ENCODE measurements at places on chromosomes 2 and 18.

DNA sequence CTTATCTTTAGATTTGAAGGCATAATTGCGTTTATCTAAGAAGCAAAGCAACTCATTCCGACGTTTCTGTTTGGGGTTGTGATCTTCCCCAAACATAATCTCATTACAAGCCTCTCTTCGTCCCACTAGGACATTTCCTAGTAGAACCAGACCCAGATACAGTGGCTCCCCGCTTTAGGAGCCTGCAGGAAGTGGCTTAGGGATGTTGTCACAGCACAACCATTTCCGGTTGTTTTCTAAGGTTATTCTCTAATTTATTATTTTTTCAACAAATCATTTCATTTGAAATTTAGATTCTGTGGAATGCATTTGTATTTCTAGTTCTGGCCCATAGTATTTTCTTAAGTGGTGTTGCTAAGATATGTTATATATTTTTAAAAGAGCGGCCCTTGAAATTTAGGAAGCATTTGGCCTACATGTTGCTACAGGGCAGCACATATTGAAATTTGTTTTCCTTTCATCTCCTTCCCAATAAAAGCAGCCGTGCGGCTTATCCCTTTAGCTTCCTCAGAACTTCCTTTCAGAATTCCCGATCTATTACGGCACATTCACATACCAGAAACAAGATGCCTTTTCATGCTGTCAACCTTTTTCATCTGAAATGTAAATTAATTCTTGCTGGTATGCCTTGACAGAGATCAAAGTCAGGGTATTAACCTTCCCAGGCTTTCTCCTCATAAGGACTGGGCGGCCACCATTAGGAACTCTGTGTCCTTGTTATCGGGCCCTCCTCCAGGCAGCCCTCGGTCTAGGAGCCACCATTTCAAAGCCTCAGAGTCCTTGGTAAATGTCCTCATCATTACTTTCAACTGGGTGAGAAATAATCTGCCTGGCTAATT, 210.9 kb upstream of the SP5 start:
- no peak for DNase-seq
- H3K4me3 ChIP-seq = no peak overlapping the region
- H3K36me3 ChIP-seq = peaks cover 3% of the 10 kb centered on the region
- H3K27me3 ChIP-seq = peaks cover 48% of the 10 kb centered on the region
- peaks cover 19% of the 10 kb centered on the region for H3K4me1 ChIP-seq
- H3K27ac ChIP-seq = no peak overlapping the region

GRCh38 chr2:88070055-88070454, 2.4 kb downstream of the SMYD1 start:
- no peak overlapping the region for H3K27ac ChIP-seq
- H3K4me1 ChIP-seq = no peaks in the 10 kb centered on the region
- peaks cover 18% of the 10 kb centered on the region for H3K27me3 ChIP-seq
- no peaks in the 10 kb centered on the region for H3K36me3 ChIP-seq

DNA sequence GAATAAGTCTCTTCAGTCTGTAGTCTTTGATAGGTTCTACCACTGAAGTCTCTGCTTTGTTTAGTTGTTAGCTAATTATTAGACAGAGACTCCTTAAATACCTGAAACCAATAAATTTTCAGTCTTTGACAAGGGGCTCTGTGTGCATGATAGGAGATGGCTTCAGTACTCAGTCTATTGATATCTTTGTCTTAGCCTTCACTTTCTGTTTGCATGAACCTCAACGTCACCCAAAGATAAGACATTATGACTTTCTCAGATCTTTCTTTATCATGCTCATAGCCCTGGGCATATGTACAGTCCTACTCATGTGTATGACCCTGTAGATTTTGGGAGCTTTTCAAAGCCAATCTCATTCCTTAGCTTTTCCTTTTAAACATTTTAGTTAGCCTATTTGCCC, 183.5 kb upstream of the GCFC2 start:
- no peaks in the 10 kb centered on the region for H3K27me3 ChIP-seq
- DNase-seq = no peak
- H3K36me3 ChIP-seq = no peaks in the 10 kb centered on the region
- H3K4me3 ChIP-seq = no peak overlapping the region

- H3K27me3 ChIP-seq = no peaks in the 10 kb centered on the region
- no peak overlapping the region for H3K4me3 ChIP-seq
- no peak for DNase-seq
- no peaks in the 10 kb centered on the region for H3K36me3 ChIP-seq
- no peak overlapping the region for H3K27ac ChIP-seq
- no peaks in the 10 kb centered on the region for H3K4me1 ChIP-seq
Measured at GRCh38 chr2:162925595-162925994, 87.0 kb upstream of the KCNH7 start.

GRCh38 chr2:172307800-172308199, 119.6 kb upstream of the ITGA6 start:
- H3K4me3 ChIP-seq = no peak overlapping the region
- peaks cover 2% of the 10 kb centered on the region for H3K36me3 ChIP-seq
- H3K27ac ChIP-seq = no peak overlapping the region
- no peak for DNase-seq
- H3K4me1 ChIP-seq = peaks cover 4% of the 10 kb centered on the region

GRCh38 chr2:216789081-216789480, 70.8 kb downstream of the TNP1 start:
- no peak overlapping the region for H3K4me3 ChIP-seq
- H3K36me3 ChIP-seq = no peaks in the 10 kb centered on the region

GRCh38 chr2:168997118-168997521, 34.0 kb downstream of the ABCB11 start:
- H3K4me3 ChIP-seq = no peak overlapping the region
- DNase-seq = no peak
- no peak overlapping the region for H3K27ac ChIP-seq
- H3K36me3 ChIP-seq = no peaks in the 10 kb centered on the region

DNA sequence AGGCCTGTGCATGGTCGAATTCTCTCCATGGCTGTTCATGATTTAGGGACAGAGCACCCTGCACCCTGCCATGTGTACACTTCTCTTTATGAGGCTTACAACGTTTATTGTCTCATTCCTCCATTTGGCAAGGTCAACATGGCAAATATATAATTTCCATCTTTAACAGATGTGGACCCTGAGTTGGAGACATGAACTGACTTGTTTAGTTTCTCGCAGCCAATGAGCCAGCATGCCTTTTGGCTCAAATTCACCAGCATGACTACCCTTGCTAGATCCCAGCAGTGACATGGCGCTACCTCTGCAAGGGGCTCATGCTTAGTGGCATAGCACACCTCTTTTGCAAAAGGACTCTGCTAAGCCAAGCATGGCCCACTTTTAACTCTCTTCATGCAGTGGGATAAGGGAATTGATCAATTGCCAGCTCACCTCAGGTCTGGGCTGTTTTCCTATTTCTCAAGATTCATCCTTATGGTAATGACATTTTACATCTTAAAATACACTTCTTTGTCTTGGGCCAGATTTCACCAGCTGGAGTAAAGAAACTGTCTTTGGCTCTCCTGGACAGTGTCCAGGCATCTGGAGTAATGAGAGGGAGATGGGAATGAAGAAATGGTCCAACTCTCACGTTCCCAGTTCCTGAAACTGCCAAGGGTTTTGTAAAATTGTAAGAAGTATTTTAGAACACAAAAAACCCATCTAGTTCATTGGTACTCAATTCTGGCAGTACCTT, 159.5 kb downstream of the SETBP1 start:
- H3K4me3 ChIP-seq = no peak overlapping the region
- no peak overlapping the region for H3K27ac ChIP-seq
- DNase-seq = no peak

GRCh38 chr18:34600158-34600557, 109.9 kb upstream of the DTNA start:
- no peak overlapping the region for H3K4me3 ChIP-seq
- no peaks in the 10 kb centered on the region for H3K4me1 ChIP-seq
- no peaks in the 10 kb centered on the region for H3K27me3 ChIP-seq
- no peaks in the 10 kb centered on the region for H3K36me3 ChIP-seq
- DNase-seq = no peak

DNA sequence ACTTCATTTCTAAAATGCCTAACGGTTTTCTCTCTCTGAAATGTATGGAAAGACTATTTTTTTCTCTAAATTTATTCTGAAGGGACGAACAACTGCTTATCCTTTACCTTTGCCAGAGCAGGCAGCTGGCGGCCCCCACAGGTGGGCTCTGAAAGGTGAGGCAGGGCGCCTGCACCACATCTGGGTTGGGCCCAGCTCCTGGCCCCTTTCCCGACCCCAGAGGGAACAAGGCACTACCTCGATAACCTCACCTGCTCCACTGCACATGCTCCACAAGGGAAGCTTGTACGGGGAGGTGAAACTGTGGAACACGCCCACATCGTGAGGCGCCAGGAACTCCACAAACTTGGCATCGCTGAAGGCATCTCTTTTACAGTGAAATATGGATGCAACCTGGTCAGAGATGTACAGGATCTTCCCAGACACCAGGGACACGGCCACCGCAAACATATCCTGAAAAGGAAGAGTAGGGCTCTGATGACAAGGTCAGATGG, 17.3 kb downstream of the PER2 start:
- peaks cover 5% of the 10 kb centered on the region for H3K4me1 ChIP-seq
- H3K27me3 ChIP-seq = no peaks in the 10 kb centered on the region
- DNase-seq = no peak
- no peak overlapping the region for H3K27ac ChIP-seq
- H3K36me3 ChIP-seq = peaks cover 10% of the 10 kb centered on the region
- H3K4me3 ChIP-seq = no peak overlapping the region

DNA sequence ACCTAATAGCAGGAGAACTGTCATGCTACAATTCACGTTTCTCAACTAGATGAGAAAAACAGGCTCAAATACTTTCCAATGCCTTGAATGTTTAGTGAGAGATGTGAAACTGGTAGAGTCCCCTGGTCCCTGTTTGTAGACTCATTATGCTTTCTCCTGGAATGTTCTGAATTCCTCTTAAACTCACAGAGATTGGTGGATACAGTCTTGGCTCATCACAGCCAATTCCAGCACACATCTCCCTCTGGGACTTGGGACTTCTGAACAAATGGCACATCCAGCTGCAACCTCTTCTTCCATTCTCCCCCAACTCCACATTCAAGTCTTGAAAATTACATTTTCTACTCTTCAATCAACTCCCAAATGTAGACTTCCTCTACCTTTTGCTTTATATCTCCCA, 58.4 kb upstream of the NT5C1B start:
- no peak overlapping the region for H3K27ac ChIP-seq
- H3K4me3 ChIP-seq = no peak overlapping the region
- no peaks in the 10 kb centered on the region for H3K27me3 ChIP-seq
- no peaks in the 10 kb centered on the region for H3K4me1 ChIP-seq

DNA sequence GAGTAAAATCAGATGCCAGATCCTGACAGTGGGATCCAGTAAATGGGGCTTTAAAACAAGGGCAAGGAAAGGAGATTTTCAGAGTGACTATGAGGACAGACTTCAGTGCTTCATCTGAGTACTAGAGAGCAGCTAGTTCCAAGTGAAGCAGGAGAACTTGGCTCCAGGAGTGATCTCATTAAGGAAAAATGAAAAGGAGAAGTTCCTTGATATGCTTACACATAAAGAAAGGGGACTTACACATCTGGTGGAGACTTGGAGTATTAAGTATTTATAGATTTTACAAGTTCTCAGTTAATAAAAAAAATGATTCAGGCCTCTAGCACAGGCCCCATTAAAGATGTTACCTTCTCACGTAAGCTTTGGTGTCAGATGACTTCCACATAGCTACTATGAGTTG, 105.8 kb downstream of the ICOS start:
- DNase-seq = no peak
- peaks cover 10% of the 10 kb centered on the region for H3K4me1 ChIP-seq
- H3K4me3 ChIP-seq = no peak overlapping the region
- H3K27me3 ChIP-seq = peaks cover 9% of the 10 kb centered on the region
- peaks cover 4% of the 10 kb centered on the region for H3K36me3 ChIP-seq

- no peak overlapping the region for H3K4me3 ChIP-seq
- H3K4me1 ChIP-seq = peaks cover 22% of the 10 kb centered on the region
- no peak overlapping the region for H3K27ac ChIP-seq
- DNase-seq = no peak
- H3K27me3 ChIP-seq = no peaks in the 10 kb centered on the region
Measured at GRCh38 chr2:157821519-157822131, 54.5 kb downstream of the ACVR1 start.

- H3K36me3 ChIP-seq = no peaks in the 10 kb centered on the region
- H3K4me1 ChIP-seq = no peaks in the 10 kb centered on the region
- H3K27ac ChIP-seq = no peak overlapping the region
- H3K4me3 ChIP-seq = no peak overlapping the region
- H3K27me3 ChIP-seq = peaks cover 22% of the 10 kb centered on the region
Measured at GRCh38 chr18:36394486-36394885, 97.0 kb downstream of the FHOD3 start.

Data from T-helper 17 cell (primary cell).